ENCODE measurements at places on chromosomes 4 and X.

DNA sequence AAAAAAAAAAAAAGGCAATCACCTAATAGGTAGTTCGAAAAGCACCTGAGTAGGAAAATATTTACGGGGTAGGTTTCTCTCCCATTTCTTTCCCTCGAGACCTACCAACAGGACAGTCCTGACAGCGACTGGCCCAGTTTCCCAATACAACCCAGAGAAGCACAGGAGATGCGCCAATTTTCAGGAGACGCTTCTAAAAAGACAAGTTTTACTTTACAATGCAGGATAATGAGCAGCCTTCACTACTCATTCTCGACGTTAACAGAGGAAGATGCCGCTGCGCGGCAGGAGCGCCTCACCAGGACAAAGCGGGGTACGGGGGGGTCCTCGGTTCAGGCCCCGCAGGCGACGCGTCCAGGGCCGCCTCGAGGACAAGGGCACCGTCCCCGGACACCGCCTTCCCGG lies 708 bp downstream of the BCLAF3 start:
- DNase-seq = no peak

- DNase-seq = no peak
Observed at GRCh38 chrX:107577933-107578332, 50.4 kb upstream of the PRPS1 start.

- no peak for DNase-seq
Observed at GRCh38 chr4:153901220-153901619, 112.3 kb upstream of the SFRP2 start.

DNA sequence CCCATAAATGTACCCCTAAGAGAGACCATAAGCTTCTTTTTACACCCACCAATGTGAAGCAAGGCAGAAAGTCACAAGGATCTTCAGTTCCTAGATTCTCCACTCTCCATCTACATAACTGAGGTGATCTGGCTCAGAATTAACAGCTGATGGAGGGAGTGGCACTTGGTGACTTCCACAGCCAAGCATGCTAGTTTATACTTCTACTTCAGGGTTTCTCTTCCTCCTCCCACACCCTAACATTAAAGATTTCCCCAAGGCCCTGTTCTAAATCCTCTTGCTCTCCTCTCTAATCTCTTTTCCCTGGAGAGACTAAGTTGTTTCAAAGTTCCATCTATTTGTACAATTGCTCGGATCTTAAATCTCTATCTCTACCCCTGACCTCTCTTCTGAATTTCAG lies 81.1 kb downstream of the MBNL3 start:
- DNase-seq = no peak

DNA sequence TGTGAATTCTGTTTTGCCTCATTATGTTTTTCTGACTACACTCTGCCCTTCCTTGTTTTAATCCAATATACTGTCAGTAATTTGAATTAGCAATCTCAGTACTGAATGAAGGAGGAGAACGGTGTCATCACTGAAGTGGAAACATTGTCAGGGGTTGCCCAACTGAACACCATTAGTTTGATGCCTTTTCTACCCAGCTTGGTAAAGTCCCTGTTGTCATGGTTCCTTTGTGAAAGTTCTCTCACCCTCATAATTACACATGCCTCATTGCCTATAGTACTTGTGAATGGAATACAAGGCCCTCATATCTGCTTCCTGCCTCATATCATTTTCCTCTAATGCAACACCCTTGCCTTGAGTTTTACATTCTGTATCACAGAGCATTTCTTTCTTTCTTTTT lies 76.9 kb downstream of the RRAGB start:
- DNase-seq = no peak

- peak; percentile 46 for DNase-seq
Observed at GRCh38 chrX:79167462-79167861, 23.0 kb downstream of the GPR174 start.

DNA sequence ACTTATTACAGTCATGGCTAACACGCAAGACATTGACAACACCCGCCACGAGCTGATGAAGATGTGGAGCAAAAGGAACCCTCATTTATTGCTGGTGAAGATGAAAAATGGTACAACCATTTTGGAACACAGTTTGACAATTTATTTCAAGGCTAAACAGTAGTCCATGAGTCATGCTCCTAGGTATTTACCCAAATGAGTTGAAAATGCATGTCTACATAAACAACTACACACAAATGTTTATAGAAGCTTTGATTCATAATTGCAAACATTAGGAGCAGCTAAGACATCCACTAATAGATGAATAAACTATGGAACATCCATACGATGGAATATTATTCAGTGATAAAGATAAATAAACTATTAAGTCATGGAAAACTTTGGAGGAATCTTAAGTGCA lies 580.1 kb downstream of the RAPGEF2 start:
- no peak for DNase-seq

GRCh38 chrX:22467571-22467970 lies 194.9 kb downstream of the CBLL2 start:
- no peak for DNase-seq

DNA sequence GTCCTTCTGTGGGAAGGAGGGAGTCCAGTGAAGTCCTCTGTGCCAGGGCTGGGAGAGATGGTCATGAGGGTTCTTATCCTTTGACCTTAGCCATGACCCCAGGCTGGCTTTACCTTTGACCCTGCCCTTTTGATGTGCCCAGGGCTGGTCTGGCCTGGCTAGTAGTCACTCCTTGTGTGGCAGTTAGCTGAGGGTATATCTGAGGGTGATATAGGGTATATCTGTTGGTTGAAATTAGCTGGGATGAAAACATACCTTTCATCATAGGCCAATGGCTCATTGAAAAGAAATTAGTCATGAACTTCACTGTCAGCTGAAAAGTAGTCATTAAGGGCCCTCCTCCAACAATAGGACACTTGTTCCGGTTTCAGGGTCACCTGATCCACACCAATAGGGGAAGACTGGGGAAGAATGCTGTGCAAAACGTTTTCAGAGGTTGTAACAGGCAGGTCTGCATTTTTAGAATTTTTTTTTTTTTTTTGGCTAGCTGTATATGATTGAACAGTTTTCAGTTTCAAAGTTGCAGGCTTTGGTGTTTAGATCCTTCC lies 74.6 kb upstream of the STOX2 start:
- DNase-seq = peak; percentile 71

- DNase-seq = no peak
Observed at GRCh38 chr4:87033902-87034301, 99.1 kb downstream of the AFF1 start.

DNA sequence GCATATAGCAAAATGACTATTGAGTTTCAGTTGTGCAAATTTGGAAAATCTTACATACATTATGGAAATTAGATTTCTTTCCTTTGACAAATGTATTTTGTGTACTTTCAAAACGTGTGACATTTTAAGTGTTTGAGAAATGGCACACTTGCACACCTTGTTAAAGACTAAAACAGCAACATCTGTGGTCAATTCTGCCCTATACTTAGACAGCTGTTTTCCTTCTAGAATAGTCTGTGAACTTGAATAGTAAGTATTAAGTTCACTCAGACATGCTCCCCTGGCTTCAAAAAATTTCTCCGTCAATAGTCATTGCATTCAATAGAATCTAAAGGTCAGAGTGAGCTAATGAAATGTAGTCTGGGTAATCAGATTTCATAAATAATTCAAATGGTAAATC lies 21.7 kb upstream of the TBC1D9 start:
- DNase-seq = no peak

- DNase-seq = peak; percentile 70
Observed at GRCh38 chr4:85210353-85210752, 243.9 kb upstream of the WDFY3 start.

- no peak for DNase-seq
Observed at GRCh38 chr4:109432696-109433095, 919 bp upstream of the SEC24B start.

DNA sequence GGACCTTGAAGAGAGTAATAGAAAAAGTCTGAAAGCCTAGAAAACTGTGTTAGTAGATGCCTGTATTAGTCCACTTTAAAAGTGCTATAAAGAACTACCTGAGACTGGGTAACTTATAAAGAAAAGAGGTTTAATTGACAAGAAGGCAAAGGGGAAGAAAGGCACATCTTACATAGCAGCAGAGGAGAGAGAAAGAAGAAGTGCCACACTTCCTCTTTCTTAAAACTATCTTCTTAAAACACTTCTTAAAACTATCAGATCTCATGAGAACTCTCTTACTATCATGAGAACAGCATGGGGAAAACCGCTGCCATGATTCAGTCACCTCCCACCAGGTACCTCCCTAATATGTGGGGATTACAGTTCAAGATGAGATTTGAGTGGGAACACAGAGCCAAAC lies 18.8 kb upstream of the COL25A1 start:
- no peak for DNase-seq

GRCh38 chrX:111114806-111115205 lies 18.8 kb downstream of the PAK3 start:
- DNase-seq = peak; percentile 92

DNA sequence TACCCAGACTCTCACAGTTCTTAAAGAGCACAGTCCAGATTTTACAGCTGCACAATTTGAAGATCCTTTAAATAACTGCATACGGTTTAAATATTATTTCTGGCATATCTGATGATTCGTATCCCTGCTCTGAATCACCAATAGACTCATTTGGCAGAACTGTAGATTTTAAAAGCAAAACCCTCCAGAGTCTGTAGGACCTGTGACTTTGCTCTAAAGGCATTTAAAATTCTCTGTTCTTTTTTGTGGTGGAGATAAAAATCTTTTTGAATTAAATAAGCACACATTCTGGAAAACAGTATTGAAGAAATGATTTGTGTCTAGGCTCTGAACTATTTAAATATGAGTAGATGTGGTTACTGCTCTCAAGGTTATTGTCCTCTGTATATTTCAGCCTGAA lies 246.2 kb upstream of the PITX2 start:
- DNase-seq = no peak

DNA sequence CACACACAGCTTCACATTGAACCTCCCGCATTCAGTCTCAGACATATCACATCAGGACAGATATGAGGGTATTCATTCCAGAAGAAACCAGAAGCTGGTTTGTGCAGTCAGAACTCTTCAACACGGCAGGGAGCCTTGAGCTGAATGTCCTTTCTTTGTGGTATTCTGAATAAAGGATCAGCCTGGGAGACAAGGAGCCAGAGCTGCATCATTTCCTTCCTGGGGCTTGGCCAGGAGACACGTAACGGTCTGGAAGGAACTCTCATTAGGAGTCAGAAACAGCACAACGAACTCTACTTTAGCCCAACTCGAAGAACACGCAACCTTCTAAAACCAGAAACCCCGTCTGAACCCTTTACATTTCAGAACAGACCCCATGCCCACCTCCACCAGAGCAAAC lies 46.4 kb downstream of the KDR start:
- DNase-seq = no peak

GRCh38 chrX:10709276-10709675 lies 88.9 kb upstream of the MID1 start:
- no peak for DNase-seq

- DNase-seq = no peak
Observed at GRCh38 chr4:8403976-8404375, 36.5 kb downstream of the ACOX3 start.

- no peak for DNase-seq
Observed at GRCh38 chrX:15680401-15680800, 15.8 kb upstream of the CLTRN start.
